Activated T-helper 1 cell treated with anti-CD3 and anti-CD28 coated beads, Interleukin-12 subunit alpha, Interleukin-12 subunit beta, Interleukin-2, Interleukin-4 antibody, amounts not matched to agents 30 ng/mL and 10 ng/mL and 1 ng/mL, durations not matched to agents 14 hours and 24 hours and 36 hours (primary cell): ENCODE measurements at places on chromosomes 4 and X. TPM values are rescaled to one million over a fixed set of nuclear protein-coding genes. Genes with fewer than 3 reads are reported as not detected.

DNA sequence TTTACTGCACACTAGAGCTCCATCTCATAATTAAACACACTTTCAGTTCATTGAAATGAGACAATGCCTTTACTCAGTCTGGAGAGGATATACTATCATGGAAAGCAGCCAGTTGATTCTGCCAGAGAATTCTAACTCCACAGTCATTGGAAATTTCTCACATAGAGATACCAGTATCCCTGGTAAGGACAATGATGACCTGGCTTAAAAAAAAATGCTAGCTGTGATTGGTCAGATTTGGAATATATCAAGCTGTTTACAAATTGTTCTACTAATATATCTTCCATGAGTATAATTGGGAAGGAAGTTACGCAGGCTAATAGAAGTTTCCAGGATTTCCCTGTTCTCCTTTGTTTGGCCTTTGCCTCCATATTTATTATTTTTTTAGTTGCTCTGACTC, 34.5 kb upstream of the TLL1 start:
- H3K36me3 ChIP-seq: no peaks in the 10 kb centered on the region
- DNase-seq: no peak
- no peak overlapping the region for H3K27ac ChIP-seq
- no peaks in the 10 kb centered on the region for H3K27me3 ChIP-seq
- H3K4me1 ChIP-seq: no peaks in the 10 kb centered on the region

- H3K4me3 ChIP-seq: no peak overlapping the region
- no peak for DNase-seq
- no peak overlapping the region for H3K27ac ChIP-seq
- peaks cover 10% of the 10 kb centered on the region for H3K27me3 ChIP-seq
- H3K4me1 ChIP-seq: no peaks in the 10 kb centered on the region
- no peaks in the 10 kb centered on the region for H3K36me3 ChIP-seq
These were observed 27.3 kb upstream of the NEIL3 start for GRCh38 chr4:177282284-177282835.

GRCh38 chr4:15159477-15160019, 157.3 kb downstream of the CPEB2 start:
- no peak for DNase-seq
- no peak overlapping the region for H3K27ac ChIP-seq
- H3K4me3 ChIP-seq: no peak overlapping the region

GRCh38 chr4:138298431-138298830, 56.3 kb upstream of the SLC7A11 start:
- H3K4me1 ChIP-seq: no peaks in the 10 kb centered on the region
- H3K27me3 ChIP-seq: no peaks in the 10 kb centered on the region
- no peak overlapping the region for H3K4me3 ChIP-seq
- no peak overlapping the region for H3K27ac ChIP-seq

- no peak overlapping the region for H3K27ac ChIP-seq
- DNase-seq: no peak
- no peaks in the 10 kb centered on the region for H3K4me1 ChIP-seq
- no peak overlapping the region for H3K4me3 ChIP-seq
These were observed 70.1 kb downstream of the NAA11 start for GRCh38 chr4:79255793-79256192.

- H3K27ac ChIP-seq: peak overlapping the region; percentile 95
- peaks cover 8% of the 10 kb centered on the region for H3K36me3 ChIP-seq
- H3K4me3 ChIP-seq: peak overlapping the region; percentile 99
- H3K4me1 ChIP-seq: peaks cover 23% of the 10 kb centered on the region
- no peak for DNase-seq
These were observed 665 bp upstream of the LRPAP1 start for GRCh38 chr4:3532751-3533422.

- no peak overlapping the region for H3K27ac ChIP-seq
- no peak for DNase-seq
- no peak overlapping the region for H3K4me3 ChIP-seq
- H3K4me1 ChIP-seq: no peaks in the 10 kb centered on the region
- no peaks in the 10 kb centered on the region for H3K27me3 ChIP-seq
These were observed 16.0 kb upstream of the MID1 start for GRCh38 chrX:10636337-10636736.

- no peak overlapping the region for H3K4me3 ChIP-seq
- DNase-seq: no peak
- H3K27me3 ChIP-seq: peaks cover 3% of the 10 kb centered on the region
- no peaks in the 10 kb centered on the region for H3K4me1 ChIP-seq
These were observed 307.3 kb downstream of the RAPGEF2 start for GRCh38 chr4:159410076-159410777.

DNA sequence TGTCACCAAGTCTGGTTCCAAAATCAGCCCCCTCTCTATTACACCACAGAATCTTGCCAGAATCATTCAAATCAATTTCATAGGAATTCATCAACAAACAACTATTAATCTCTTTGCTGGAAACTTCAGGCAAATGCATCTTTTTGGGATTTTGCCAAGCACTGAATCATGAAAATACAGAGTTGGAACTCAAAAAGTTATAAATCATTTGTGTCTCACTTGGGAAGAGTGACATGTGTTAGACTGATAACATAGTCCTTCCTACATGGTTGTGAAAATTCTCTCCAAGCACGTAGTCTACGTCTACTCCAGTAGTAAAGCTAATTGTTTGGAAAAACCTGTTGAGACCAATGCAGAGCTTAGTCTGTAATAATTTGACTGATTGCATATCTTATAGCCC, 19.0 kb downstream of the CXCL8 start:
- no peak overlapping the region for H3K27ac ChIP-seq
- no peak for DNase-seq
- no peaks in the 10 kb centered on the region for H3K4me1 ChIP-seq
- H3K27me3 ChIP-seq: no peaks in the 10 kb centered on the region
- H3K4me3 ChIP-seq: no peak overlapping the region

GRCh38 chr4:85508654-85509053, 33.7 kb downstream of the ARHGAP24 start:
- H3K36me3 ChIP-seq: no peaks in the 10 kb centered on the region
- no peaks in the 10 kb centered on the region for H3K4me1 ChIP-seq
- DNase-seq: no peak
- no peaks in the 10 kb centered on the region for H3K27me3 ChIP-seq

- peaks cover 22% of the 10 kb centered on the region for H3K4me1 ChIP-seq
- H3K27me3 ChIP-seq: no peaks in the 10 kb centered on the region
- peak overlapping the region; percentile 66 for H3K4me3 ChIP-seq
These were observed 41.6 kb upstream of the NKRF start for GRCh38 chrX:119647552-119648420.

- H3K4me1 ChIP-seq: no peaks in the 10 kb centered on the region
- H3K27ac ChIP-seq: no peak overlapping the region
- no peak overlapping the region for H3K4me3 ChIP-seq
These were observed 20.3 kb downstream of the RGS12 start for GRCh38 chr4:3313139-3313538.

GRCh38 chrX:136954930-136955329, 74.4 kb upstream of the RBMX start:
- H3K4me3 ChIP-seq: no peak overlapping the region
- no peak overlapping the region for H3K27ac ChIP-seq
- no peaks in the 10 kb centered on the region for H3K27me3 ChIP-seq

- peak overlapping the region; percentile 37 for H3K4me3 ChIP-seq
- H3K27ac ChIP-seq: no peak overlapping the region
- DNase-seq: no peak
- H3K27me3 ChIP-seq: no peaks in the 10 kb centered on the region
These were observed 89.3 kb downstream of the DDIT4L start for GRCh38 chr4:100100985-100101384.

DNA sequence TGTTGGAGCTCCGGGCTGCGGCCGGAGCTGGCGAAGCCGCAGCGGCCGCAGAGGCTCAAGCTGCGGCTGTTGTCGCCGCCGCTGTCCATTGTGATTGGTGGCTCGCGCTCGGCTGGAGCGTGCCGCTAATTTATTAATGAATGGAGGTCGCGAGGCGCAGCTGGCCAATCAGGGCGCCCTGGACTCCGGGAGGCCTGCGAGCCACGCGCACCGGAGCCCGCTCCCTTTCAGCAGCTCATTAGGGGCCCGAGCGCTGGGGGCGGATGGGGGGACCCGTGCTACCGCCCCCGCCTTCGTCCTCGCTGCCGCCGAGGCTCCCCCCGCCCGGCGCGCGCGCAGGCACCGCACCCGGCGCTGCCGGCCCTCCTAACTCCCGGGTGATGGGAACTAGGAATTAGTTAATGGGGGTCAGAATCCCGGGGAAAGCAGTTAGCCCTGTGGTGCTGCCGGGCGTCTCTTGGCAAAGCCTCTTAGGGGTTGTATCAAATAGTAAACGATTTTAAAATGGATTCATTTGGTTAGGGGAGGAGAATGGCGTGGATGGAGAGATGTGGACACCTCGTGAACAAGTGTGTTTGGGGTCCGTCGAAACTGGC, 589 bp upstream of the NEUROG2 start:
- H3K4me3 ChIP-seq: peak overlapping the region; percentile 95
- peaks cover 81% of the 10 kb centered on the region for H3K4me1 ChIP-seq
- H3K36me3 ChIP-seq: peaks cover 3% of the 10 kb centered on the region
- H3K27me3 ChIP-seq: peaks cover 86% of the 10 kb centered on the region

GRCh38 chr4:17657849-17658248, 43.4 kb downstream of the MED28 start:
- no peaks in the 10 kb centered on the region for H3K36me3 ChIP-seq
- no peaks in the 10 kb centered on the region for H3K4me1 ChIP-seq
- no peak overlapping the region for H3K4me3 ChIP-seq
- no peak overlapping the region for H3K27ac ChIP-seq
- no peaks in the 10 kb centered on the region for H3K27me3 ChIP-seq

DNA sequence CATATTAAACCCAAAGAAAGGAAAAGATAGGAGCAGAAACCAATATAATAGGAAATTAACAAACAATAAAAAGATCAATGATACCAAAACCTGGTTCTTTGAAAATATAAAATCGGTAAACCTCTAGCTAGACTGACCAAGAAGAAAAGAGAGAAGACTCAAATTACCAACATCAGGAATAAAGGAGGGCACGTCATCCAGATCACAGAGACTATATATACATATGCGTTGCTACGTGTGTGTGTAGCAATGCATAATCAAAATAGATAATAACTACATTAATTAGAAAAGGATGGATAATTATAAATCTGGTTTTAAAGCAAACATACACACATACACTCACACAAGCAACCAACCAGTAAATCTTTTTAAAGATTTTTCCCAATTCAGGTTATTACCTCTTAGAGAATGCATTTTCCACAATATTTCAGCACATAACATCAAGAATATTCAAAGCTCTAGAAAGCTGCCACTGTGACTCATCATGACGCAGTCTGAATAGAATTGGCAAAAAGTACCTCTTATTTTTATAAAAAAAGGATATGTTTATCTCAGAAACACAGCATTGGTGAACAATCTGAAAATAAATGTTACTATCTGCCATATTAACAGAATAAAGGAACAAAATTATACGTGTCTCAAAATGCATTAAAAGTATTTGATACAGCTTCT, 41.4 kb upstream of the USP9X start:
- no peaks in the 10 kb centered on the region for H3K4me1 ChIP-seq
- H3K4me3 ChIP-seq: no peak overlapping the region
- H3K27ac ChIP-seq: no peak overlapping the region
- no peak for DNase-seq
- no peaks in the 10 kb centered on the region for H3K36me3 ChIP-seq

- no peaks in the 10 kb centered on the region for H3K4me1 ChIP-seq
- H3K36me3 ChIP-seq: no peaks in the 10 kb centered on the region
- H3K27me3 ChIP-seq: peaks cover 3% of the 10 kb centered on the region
- DNase-seq: no peak
These were observed 95.2 kb upstream of the TTC29 start for GRCh38 chr4:147040874-147041273.

DNA sequence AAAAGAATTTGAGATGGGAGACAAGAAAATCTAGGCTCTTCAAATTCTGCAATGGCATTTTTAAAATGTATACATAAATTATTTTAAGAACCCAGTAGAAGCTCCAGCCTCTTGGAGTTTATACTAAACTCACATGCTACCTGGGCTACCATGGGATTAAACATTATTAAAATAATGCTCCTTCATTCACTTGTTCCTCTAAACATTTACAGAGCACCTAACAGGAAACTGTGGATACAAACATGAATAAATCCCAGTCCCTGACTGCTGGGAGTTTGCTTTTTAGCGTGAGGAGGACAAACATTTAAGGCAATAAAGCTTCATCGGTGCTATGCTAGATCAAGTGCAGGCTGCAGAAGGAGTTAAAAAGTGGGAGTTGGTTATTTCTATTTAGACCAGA, 5.4 kb upstream of the SPP1 start:
- H3K27me3 ChIP-seq: peaks cover 39% of the 10 kb centered on the region
- peaks cover 8% of the 10 kb centered on the region for H3K4me1 ChIP-seq
- H3K4me3 ChIP-seq: no peak overlapping the region
- DNase-seq: no peak

- no peak for DNase-seq
- H3K27me3 ChIP-seq: peaks cover 1% of the 10 kb centered on the region
- no peak overlapping the region for H3K27ac ChIP-seq
- H3K4me1 ChIP-seq: peaks cover 15% of the 10 kb centered on the region
- H3K36me3 ChIP-seq: peaks cover 4% of the 10 kb centered on the region
These were observed 207.1 kb downstream of the PPP3CA start for GRCh38 chr4:101140228-101140627.

- DNase-seq: no peak
- H3K4me3 ChIP-seq: no peak overlapping the region
- no peaks in the 10 kb centered on the region for H3K36me3 ChIP-seq
- no peaks in the 10 kb centered on the region for H3K27me3 ChIP-seq
- H3K4me1 ChIP-seq: no peaks in the 10 kb centered on the region
These were observed 315.3 kb downstream of the PTTG2 start for GRCh38 chr4:38275331-38276100.

- no peaks in the 10 kb centered on the region for H3K27me3 ChIP-seq
- no peak overlapping the region for H3K27ac ChIP-seq
- no peaks in the 10 kb centered on the region for H3K4me1 ChIP-seq
These were observed 197.3 kb downstream of the OR13H1 start for GRCh38 chrX:131741103-131741581.

The TRMT2B gene
- total RNA-seq: 17.2 and 19.3 TPM in 2 replicates

The TMPRSS11D gene
- total RNA-seq: not detected in 2 replicates

The ALB gene
- not detected in 2 replicates for total RNA-seq

The EFHC2 gene
- total RNA-seq: not detected in 2 replicates

The REPS2 gene
- not detected in 2 replicates for total RNA-seq

The TMEM47 gene
- total RNA-seq: not detected in 2 replicates

The GPM6B gene
- total RNA-seq: not detected in 2 replicates

The UGT8 gene
- 0.07 TPM in 1 of 2 replicates, not detected in the other for total RNA-seq

The NDP gene
- total RNA-seq: not detected in 2 replicates

The HHIP gene
- total RNA-seq: not detected in 2 replicates

The ARR3 gene
- total RNA-seq: not detected in 2 replicates

The GAGE12F gene
- total RNA-seq: not detected in 2 replicates
